ENCODE measurements at places on chromosomes 5 and 9.

GRCh38 chr9:23483566-23483965, 342.5 kb downstream of the ELAVL2 start:
- H3K27me3 ChIP-seq, result peaks cover 1% of the 10 kb centered on the region
- no peak overlapping the region for H3K27ac ChIP-seq
- H3K4me1 ChIP-seq, result no peaks in the 10 kb centered on the region

- no peaks in the 10 kb centered on the region for H3K27me3 ChIP-seq
- H3K4me3 ChIP-seq, result no peak overlapping the region
- no peaks in the 10 kb centered on the region for H3K36me3 ChIP-seq
Observed at GRCh38 chr9:6894135-6894534, 136.4 kb downstream of the KDM4C start.

- peaks cover 5% of the 10 kb centered on the region for H3K4me1 ChIP-seq
- no peak overlapping the region for H3K27ac ChIP-seq
- no peak overlapping the region for H3K4me3 ChIP-seq
- H3K27me3 ChIP-seq, result no peaks in the 10 kb centered on the region
Observed at GRCh38 chr5:140027807-140028206, 15.3 kb downstream of the NRG2 start.

- peaks cover 2% of the 10 kb centered on the region for H3K27me3 ChIP-seq
- H3K27ac ChIP-seq, result no peak overlapping the region
- no peaks in the 10 kb centered on the region for H3K36me3 ChIP-seq
- H3K4me1 ChIP-seq, result no peaks in the 10 kb centered on the region
- DNase-seq, result no peak
Observed at GRCh38 chr9:125534971-125535701, 171.9 kb downstream of the MAPKAP1 start.

DNA sequence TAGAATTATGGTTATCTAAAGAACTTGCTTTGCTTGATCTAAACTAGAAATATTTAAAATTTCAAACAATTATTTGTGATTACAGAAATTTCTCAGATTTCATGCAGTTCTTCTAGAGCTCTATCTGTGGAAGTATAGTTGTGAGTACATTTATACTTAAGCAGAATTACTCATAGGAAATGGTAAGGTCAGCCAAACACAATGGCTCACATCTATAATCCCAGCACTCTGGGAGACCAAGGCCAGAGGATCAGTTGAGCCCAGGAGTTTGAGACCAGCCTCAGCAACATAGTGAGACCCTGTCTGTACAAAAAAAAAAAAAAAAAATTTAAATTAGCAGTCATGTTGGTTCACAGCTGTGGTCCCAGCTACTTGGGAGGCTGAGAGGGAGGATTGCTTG, 71.0 kb downstream of the INVS start:
- H3K36me3 ChIP-seq, result peaks cover 30% of the 10 kb centered on the region
- no peak for DNase-seq
- no peak overlapping the region for H3K27ac ChIP-seq
- H3K4me1 ChIP-seq, result no peaks in the 10 kb centered on the region
- peaks cover 2% of the 10 kb centered on the region for H3K27me3 ChIP-seq

Measured in endothelial cell (in vitro differentiated cells).